ENCODE measurements at places on chromosomes 16 and 17. TPM values are rescaled to one million over a fixed set of nuclear protein-coding genes. Genes with fewer than 3 reads are reported as not detected.

DNA sequence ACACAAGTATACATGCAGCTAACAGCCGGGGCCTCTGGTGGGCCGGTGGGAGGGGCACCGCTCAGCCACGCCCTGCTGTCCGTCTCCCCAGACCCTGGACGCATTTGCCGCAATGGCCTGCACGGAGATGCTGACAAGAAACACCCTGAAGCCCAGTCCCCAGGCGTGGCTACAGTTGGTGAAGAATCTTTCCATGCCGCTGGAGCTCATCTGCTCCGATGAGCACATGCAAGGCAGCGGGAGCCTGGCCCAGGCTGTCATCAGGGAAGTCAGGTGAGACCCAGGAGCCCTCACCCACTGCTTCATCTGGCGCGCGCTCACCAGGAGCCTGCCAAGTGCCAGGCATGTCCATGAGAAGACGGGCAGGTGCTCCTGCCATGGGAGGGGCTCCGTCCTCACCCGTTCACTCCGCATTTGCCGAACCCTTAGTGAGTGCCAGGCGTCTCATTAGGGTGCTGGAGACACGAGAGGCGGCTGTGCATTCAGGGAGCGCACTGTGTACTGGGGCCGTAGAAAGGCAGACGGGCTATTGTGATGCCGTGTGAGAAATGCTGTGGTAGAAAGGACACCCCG lies 51.4 kb upstream of the ENDOV start:
- no peak for DNase-seq

GRCh38 chr16:28283173-28283572 lies 9.2 kb upstream of the SBK1 start:
- DNase-seq, result no peak

GRCh38 chr17:2108170-2108569 lies 53.3 kb downstream of the HIC1 start:
- no peak for DNase-seq

The KCNH6 gene
- total RNA-seq, result not detected

The CCL16 gene
- total RNA-seq, result not detected

GRCh38 chr17:49501496-49501895 lies 6.4 kb downstream of the NGFR start:
- DNase-seq, result no peak

DNA sequence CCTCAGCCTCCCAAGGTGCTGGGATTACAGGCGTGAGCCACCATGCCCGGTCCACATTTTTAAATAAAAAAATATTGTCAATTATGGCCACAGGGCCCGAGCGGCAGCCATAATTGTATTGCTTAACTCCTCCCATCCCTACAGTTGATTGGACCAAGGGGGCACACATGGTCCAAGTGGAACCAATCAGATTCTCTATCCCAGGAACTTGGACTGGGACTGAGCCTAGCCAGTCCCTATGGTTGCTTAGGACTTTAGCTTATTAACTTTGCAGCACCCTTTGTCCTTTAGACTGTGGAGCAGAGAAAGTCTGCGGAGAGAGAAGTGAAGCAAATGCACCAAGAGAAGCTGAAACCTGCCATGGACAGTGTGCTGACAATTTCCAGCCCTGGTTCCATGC lies 5.5 kb upstream of the RDM1 start:
- DNase-seq, result no peak

DNA sequence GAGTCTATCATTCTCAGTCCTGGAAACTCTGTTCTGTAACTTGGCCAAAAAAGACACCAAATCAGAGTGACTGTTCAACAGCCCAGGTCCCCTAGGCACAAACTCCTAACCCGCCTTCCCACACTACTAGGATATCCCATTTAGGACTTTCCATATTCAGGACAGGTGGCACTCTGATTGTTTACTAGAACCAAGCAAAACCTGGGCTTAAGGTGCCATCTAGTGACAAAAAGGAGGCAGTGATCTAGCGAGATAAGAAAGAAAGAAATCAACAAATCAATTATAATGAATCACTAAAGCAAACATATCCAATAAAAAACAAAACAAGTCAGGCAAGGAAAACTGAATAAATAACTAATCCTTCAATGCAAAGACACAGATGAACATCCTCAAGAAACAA lies 203.9 kb downstream of the CEP112 start:
- DNase-seq, result no peak

DNA sequence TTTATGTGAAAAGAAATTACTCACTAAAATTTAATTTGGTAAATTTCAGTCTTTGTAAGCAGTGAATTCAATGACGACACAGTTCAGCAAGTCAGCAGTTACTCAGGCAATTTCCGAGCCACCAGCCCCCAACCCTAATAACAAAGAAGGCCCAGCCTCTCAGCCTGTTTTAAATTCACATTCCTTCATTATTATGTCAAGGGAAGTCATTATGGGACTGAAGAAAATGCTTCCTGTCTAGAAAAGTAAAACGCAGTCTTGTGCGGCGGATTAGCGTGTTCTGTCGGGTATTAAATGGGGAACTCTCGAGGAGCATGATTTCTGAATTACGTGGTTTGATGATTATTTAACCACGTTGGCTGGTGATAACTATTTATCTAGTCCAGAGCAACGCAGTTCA lies 177.6 kb downstream of the AIPL1 start:
- no peak for DNase-seq

GRCh38 chr17:42518755-42519545 lies 17.1 kb upstream of the NAGLU start:
- no peak for DNase-seq

The UBTF gene
- 48.5 TPM for total RNA-seq

GRCh38 chr16:85433477-85433876 lies 179.6 kb upstream of the GSE1 start:
- no peak for DNase-seq

DNA sequence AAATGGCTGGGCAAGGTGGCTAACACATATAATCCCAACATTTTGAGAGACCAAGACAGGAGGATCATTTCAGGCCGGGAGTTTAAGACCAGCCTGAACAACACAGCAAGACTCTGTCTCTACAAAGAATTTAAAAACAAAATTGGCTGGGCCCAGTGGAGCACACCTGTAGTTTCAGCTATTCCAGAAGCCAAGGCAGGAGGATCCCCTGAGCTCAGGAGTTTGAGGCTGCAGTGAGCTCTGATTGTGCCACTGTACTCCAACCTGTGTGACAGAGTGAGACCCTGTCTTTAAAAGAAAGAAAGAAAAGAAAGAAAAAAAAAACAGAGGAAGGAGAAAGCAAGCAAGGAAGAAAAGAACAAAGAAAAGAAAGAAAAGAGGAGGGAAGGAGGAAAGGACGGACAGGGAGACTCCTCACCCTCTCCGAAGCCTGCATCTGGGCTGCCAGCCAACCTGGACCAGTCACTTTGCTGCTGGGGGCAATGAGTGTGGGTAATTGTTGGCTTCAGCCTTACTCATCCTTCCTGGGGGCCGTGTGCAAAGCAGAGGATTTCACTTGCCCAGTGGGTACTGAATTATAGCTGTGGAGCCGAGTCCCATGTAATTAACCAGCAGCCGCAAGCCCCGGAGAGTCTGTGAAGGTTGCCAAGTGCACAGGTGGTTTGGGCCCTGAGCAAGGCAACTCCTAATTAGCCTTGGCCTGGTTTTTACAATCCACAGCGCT lies 6.7 kb upstream of the MT4 start:
- DNase-seq, result no peak

- DNase-seq, result no peak
Observed at GRCh38 chr17:53032861-53033271, 789.9 kb upstream of the KIF2B start.

DNA sequence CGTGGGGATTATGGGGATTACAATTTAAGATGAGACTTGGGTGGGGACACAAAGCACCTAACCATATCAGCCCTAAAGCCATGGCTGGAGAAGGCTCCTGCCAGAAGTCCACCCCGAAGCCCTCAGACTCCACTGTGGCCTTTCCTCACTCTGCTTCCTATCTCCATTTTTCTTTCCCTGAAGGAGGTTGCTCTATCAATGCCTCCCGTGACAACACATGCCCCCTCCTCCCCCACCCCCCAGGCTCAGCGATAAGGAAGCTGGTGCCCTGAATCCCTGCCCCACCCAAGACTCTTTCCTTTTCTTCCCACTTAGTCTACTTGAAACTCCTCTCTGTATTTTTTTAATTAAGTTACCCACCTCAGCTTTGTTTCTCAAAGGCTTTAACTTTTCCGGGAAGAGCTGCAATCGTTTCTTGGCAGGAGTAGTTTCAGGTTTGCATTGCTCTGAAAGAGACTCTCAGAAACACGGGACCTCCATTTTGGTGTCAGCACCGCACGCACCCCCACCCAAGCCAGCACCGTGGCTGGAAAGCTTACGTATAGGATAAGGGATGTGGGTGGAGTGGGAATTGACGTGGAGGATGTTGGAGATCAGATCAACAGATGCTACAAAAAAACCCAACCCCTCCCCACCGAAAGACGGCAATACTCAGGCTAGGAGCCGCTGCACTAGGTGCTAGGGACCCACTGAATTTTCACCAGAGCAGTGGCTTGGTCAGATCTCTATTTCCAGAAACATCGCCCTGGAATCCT lies 15.2 kb upstream of the CA4 start:
- no peak for DNase-seq

DNA sequence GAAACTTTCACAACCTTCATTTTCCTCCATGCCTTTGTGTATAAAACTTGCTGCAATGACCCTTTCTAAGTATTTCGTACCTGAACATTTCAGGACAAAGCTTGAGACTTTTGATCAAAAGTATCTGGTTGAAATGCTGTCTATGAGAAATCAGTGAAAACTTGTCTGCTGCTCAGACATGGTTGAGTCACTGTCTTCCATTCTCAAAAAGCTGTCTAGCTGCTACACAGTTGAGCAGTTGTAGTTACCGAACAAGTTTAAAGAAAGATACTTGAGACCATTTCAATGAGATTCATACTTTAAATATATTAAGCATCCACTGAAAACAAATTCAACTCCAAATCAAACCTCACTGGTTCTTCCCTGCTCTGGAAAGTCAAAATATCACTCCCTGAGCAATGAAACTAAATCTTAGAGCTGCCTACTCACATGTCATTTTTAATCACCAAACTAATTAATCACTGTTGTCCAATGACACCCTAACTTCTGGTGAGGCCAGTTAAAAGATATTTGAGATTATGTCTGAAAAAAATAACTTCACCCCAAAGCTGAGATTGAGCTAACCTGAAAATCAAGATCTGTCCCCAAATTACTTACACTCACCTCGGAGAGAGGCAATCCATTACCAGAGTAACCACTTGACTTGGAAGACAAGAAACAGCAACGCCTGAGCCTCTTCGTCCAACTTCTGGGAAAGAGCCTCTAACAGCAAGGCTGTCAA lies 488 bp downstream of the TMEM100 start:
- no peak for DNase-seq

DNA sequence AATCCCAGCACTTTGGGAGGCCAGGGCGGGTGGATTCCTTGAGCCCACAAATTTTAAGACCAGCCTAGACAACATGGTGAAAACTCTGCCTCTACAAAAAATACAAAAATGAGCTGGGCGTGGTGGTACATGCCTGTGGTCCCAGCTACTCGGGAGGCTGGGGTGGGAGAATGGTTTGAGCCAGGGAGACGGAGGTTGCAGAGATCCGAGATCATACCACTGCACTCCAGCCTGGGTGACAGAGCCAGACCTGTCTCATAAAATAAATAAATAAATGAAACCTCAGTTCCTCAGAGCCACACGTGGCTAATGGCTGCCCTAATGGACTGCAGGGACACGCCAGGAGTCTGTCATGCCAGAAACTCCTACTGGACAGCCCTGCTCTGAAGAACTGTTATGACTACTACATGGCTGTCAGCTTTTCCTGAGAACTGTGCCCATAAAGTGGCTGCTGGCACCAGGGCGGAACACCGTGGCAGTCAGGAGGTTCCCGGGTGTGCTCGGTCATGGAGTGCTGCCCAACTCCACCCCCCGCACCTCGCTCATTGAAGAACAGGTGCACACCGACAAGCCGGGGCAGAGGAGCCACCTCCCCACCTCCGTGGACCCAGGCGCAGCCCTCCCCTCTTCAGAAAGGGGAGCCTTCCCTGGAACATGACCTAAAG lies 4.3 kb downstream of the TMEM11 start:
- DNase-seq, result no peak

GRCh38 chr17:44983563-44983962 lies 15.5 kb upstream of the C1QL1 start:
- DNase-seq, result no peak

Data from omental fat pad (tissue), 4 donors.